ENCODE measurements at places on chromosomes 7 and 10.

DNA sequence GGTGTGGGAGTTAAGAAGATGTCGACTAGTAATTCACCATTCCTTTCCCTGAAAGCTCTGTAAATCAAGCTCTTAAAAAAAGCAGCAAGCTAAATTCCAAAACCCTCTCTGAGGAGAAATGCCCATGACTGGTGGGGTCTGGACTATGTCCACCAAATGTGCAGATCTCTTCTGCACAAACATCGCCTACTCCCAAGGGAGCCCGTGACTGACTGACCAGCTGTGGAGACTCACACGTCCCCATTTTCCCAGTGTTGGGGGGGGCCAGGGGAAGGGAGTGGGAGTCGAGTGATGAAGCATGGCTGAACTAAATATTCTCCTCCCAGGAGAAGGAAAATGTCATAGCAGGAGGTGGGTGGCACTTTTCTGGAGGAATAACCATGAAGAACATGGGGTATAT lies 164.1 kb upstream of the HPS1 start:
- no peak for DNase-seq

- DNase-seq, result no peak
Measured at GRCh38 chr7:50640256-50640655, 75.1 kb upstream of the DDC start.

GRCh38 chr10:116694927-116695268 lies 47.5 kb downstream of the HSPA12A start:
- no peak for DNase-seq

DNA sequence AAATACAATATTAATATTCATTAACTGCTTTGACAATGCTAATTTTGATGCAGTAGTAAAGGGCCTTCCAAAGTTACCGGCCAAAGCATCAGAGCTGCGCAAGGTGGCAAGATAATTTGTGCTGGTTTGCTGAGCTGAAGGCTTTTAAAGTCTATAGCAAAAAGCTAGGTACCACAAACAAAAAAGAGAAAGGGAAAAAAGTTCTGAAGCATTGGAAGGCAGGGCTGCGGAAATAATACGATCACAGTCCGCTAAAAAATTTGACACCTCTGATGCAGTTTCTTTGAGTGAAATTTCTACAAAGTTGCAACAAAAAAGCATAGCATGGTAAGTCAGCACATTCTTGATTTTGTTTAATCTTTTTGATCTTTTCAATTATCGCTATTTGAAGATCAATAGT lies 175.6 kb downstream of the TCF7L2 start:
- no peak for DNase-seq

GRCh38 chr10:107546284-107546683 lies 381.8 kb upstream of the SORCS1 start:
- DNase-seq, result no peak

GRCh38 chr7:71746006-71746405 lies 614.1 kb downstream of the GALNT17 start:
- DNase-seq, result no peak

DNA sequence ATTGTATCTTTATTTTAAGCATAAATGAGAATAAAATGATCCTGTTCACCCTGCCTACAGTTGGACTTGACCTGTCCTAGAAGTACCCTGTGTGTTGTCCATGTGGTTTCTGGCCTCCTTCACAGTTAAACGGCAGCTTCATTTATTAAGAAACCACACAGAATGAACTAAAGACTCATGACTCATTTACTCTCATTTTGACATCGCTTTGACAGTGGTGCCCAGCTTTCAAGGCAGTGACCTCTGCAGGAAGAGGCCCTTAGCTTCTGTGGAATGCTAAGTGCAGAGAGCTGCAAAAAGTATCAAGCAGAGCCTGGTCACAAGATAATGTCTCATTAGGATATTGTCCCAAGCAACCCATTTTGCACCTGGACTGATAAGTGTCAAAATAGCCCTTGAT lies 93.4 kb downstream of the AVL9 start:
- DNase-seq, result no peak

GRCh38 chr7:82677493-82677892 lies 233.9 kb upstream of the CACNA2D1 start:
- no peak for DNase-seq

DNA sequence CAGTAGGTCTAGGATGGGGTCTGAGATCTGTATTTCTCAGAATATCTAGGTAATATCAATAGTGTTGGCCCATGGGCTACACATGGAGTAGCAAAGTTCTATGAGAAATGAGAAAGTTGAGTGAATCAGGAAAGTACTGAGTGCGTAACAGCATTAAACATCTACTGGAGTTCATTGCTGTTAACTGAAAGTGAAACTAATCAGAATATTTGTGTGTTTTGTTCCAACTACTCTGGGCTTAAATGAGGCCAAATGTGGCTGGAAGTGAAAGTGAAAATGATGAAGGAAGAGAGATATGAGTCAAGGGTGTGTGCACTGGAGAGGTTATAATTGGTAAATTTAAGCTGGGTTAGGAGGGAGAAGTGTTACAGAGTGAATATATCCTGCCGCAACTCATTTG lies 46.5 kb downstream of the TMEM106B start:
- no peak for DNase-seq

DNA sequence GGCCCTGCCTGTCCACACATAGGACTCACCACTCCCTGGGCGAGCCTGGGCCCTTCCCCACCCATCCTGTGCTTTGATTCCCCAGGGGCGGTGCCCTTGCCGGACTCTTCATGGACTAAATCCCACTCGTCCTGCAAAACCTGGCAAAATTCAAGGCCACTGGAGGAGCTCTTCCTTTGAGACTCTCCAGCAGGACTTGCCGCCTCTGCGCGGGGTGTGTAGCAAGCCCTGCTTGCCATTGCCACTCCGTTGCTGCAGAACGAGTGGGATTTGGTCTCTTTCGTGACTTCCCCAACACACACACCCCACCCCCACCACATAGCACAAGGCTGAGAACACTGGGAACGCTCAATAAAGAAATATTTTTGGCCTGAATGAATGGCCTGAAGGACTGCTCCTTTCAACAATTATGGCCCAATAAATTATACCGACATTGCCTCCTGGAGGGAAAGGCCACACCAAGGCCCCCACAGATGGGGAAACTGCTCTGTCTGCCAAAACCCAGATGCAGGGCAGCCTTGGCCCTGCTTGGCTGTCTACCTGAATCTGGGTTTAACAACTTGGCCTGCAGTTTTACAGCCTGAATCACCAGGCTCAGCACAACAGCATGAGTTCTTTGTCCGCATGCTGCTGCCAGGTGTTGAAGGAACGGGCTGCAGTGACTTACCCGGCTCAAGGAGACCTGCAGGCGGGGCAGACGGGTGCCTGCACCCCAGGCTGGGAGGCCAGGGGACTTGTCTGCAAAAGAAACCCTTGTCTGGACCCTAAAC lies 72.8 kb upstream of the KAT6B start:
- DNase-seq, result no peak

- no peak for DNase-seq
Measured at GRCh38 chr10:67618116-67618515, 77.9 kb downstream of the CTNNA3 start.

DNA sequence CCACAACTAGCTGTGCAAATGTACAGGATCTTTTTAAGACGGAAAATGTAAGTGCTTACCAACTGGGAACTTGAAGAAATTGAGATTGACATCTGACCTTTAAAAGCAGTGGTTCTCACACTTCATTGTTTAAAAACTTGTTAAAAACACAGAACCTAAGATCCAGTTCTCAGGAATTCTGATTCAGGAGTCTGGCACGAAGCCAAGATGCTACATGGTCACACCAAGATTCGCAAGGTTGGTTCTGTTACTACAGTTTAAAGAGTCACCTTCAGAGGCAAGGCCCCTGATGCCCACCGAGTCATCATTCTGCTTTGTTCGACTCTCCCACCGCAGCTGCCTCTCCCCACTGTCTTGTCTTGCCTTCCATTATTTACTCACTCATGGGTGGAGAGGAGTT lies 113.3 kb downstream of the GLI3 start:
- DNase-seq, result no peak

DNA sequence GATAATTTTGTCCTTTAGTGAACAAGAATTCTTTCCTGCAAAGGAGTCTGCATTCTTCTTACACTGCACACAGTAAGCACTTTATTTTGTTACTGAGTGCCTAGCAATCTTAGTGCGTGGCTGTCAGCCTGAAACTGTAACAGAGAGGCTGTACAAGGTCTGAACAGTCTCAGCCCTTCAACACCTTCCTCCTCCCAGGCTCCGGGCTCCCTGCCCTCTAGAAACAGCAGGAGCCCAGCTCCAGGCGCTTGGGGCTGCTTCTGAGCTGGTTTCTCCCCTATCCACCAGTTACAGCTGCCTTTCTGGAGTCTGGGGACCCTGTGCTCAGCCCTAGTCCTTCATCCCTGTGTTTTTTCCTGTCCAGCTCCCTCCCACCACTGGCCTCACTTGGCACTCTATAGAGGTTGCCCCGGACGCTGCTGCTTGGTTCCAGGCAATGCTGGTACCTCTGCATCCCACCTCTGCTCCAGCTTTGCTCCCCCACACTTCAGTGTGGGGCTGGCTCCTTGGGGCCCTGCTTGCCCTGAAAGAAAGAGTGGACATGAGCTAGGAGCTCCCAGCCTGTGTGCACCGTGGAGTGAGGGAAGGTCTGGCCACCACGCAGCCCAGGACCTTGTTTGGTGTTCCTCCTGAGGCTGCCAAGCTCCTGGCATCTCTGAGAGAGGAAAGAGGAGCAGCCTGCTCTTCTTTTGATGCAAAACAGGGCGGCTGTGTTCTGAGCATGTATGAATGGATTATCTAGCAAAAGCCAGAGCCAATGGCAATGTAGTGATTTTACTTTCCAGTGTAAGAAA lies 251.2 kb upstream of the GRB10 start:
- DNase-seq, result no peak

DNA sequence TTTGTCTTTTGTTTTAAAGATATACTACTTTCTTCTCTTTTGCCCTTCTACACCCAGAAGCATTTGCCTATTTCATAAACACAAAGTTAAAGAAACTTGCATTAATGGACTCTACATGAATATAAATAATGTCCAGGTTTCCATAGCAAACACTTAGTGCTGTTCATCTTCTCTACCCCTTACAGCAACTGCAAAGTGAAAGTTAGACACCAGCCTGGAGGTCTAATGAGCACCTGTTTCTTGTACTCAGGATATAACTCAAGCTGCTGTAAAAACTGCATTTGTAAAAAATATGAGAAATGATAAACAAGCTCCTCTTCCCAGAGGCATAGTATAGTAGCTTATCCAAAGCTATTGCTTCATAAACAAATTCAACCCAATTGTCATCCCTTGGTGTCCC lies 76.0 kb upstream of the RELN start:
- no peak for DNase-seq

GRCh38 chr10:104521901-104522694 lies 119.0 kb upstream of the SORCS3 start:
- DNase-seq, result no peak

GRCh38 chr7:27269455-27269854 lies 26.9 kb downstream of the EVX1 start:
- DNase-seq, result no peak

DNA sequence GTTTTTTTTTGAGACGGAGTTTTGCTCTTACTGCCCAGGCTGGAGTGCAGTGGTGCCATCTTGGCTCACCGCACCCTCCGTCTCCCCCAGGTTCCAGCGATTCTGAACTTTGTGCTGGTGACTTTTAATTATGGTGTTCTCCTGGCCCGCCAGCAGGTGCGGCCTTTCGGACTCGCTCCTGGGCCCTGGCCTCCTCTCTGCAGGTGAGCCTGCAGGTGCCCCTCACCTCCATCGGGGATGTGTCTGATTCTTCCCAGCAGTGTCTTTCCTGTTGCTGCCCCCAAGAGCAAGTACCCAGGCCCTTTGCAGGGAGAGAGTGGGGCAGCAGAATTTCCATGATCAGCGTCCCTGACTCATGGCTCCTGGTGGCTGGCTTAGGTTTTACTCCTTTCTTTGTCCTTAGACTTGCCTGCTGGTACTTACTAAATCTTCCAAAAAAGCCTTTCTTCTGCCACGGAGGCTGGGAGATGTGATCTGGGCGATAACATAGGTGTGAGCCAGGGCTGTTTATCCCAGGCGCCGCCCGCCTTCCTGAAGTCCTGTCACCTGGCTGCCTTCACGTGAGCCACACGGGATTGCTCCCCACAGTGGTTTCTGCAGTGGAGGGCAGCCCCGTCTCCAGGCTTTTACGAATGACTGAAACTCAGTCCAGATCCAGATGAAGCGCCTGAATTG lies 10.7 kb downstream of the WIPI2 start:
- no peak for DNase-seq
